Activated CD8-positive, alpha-beta memory T cell treated with anti-CD3 and anti-CD28 coated beads for 1 hour (primary cell): ENCODE measurements at places on chromosomes 4 and X.

- DNase-seq = no peak
Observed at GRCh38 chr4:138693526-138693925, 322.1 kb upstream of the NOCT start.

DNA sequence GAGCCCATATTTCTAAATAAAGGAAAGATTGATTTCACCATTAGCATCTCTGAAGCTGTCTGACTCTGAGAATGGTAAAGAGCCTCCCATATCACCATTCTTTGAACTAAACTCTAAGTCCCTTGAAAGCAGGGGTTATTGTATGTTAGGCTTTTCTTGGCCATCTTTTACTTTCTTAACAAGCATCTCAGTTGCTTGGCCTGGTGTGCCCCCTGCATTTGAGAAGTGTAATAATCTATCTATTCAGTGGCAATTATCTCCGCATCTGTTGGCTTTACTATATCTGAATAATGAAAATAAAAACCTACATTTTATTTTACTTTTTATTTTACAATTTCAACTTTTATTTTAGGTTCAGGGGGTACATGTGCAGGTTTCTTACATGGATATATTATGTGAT, 128.3 kb upstream of the ARMCX2 start:
- DNase-seq = no peak

GRCh38 chr4:7960790-7961655, 21.4 kb upstream of the AFAP1 start:
- DNase-seq = no peak

GRCh38 chrX:44816367-44816766, 27.5 kb upstream of the DUSP21 start:
- no peak for DNase-seq

DNA sequence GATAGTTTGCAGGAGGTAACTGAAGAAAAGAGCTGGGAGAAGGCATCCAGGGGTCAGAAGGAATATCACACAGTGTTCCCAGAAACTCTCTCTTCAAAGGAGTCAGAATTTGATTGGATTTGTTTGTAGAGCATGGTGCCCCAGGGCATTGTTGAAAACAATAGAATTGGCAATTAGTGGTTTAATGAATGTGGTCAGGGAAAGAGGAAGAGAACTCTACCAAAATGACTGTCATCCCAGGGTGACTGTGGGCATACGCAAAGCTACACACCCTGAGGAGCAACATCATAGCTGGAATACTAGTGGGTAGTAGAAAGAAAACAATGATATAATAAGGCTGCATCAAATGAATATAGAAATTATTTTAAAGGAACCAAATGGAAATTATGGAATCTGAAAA, 21.5 kb downstream of the TNIP2 start:
- DNase-seq = no peak
